GOT3 (cell line): ENCODE measurements at places on chromosomes 13 and 19.

- no peak for DNase-seq
These were observed 135.0 kb downstream of the DLEU7 start for GRCh38 chr13:50708461-50708860.

DNA sequence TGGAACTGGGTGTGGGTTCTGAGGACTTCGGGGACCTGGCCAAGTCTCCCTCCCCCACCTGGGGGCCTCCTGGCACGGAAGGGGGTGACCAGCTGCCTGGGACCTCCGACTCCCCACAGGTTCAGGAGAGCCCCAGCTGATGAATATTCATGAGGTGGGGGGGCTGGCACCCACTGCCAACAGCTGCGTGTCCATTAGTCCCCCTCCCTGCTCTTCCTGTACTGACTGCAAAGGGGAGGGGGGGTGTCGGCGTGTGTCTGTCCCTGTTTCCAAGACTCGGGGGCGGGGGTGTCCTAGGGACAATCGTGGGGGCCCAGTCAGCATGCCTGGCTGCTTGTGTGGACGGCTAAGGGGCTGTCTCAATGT is 10.6 kb upstream of the NFIX start:
- DNase-seq = no peak

DNA sequence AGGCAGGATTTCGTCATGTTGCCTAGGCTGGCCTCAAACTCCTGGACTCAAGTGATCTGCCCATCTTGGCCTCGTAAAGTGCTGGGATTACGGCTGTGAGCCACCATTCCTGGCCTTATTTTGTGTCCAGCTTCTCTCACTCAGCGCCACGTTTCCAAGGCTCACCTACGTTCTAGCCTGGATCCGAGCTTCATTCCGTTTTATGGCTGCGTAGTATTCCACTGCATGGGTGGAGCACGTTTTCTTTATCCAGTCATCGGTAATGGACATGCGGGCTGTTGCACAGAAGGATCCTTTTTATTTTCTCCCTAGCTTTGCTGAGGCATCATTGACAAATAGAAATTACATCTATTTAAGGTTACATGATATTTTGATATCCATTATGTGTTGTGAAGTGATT is 16.6 kb downstream of the ADGRL1 start:
- no peak for DNase-seq

GRCh38 chr13:68588623-68589022 is 1358.5 kb upstream of the PCDH9 start:
- no peak for DNase-seq

- no peak for DNase-seq
These were observed 7.0 kb downstream of the CALM3 start for GRCh38 chr19:46608178-46608577.

- DNase-seq = no peak
These were observed 954 bp upstream of the STK24 start for GRCh38 chr13:98577836-98578285.

DNA sequence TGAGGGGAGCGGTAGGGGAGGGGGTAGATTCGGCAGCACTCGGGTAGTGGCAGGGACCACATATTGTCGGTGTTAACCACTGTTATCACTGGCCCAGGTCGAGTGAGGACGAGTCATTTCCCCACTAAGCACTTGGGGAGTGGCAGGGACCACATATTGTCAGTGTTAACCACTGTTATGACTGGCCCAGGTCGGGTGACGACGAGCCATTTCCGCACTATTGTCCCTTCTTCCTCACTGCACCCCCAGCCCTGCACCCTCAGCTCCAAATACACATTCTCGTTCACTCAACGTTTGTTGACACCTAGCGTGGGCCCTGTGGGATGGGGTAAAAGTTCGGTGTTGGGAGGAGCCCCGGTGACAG is 467 bp upstream of the CLN5 start:
- no peak for DNase-seq

- DNase-seq = no peak
These were observed 759.5 kb downstream of the UQCRFS1 start for GRCh38 chr19:28453420-28453819.

- no peak for DNase-seq
These were observed 82.7 kb downstream of the DLEU7 start for GRCh38 chr13:50760751-50761150.

- DNase-seq = no peak
These were observed 344.1 kb downstream of the RFC3 start for GRCh38 chr13:34161931-34162543.

DNA sequence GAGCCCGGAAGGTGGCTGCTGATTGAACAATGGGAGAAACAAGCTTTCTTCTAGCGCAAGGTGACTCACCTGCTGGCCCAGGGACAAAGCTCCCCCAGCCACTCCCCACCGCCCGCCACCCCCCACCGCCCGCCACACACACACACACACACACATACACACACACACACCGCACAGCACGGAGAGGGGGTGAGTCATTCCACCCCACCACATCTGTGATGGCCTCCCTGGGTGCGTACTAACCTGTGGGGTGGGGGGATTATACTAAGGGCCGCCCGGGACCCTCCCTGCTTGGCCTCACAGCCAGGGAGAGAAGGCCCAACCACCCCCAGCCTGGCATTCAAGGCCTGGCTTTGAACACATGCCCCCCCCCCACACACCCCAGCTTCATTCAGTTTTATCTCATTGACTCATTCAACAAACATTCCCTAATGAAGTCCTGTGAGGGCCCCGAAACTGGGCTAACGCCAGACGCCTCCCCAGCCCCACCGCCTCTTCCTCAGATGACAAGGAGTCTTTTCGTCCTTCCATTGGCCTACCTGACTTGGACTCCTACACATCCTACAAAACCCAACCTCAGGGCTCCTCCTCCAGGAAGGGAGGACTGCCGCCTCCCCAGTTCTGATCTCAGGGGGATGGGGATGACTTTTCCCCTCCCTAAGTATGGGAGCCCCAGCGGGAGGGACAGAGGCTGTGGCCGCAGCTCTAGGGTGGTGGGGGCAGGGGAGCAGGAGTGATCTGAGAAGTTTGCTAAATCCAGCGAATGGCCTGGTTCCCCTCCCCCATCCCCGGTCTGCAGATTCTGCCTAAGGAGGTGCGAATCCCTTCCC is 5.8 kb upstream of the ONECUT3 start:
- no peak for DNase-seq

DNA sequence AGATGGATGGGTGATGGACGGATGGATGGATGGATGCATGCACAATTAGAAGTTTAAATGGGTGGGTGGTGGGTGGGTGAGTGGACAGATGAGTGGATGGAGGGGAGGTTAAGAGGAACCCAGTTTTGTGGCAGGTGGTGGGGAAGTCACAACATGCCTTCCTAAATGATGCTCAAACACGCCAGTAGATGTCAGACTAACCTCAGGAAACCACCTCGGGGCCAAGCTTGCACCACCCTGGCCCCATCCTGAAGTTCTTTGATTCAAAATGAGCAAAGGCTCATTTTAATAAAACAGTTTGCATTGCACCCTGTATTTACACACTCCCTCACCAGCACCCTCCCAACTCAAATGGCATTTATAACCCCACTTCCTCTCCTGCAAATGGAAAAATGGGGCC is 91.4 kb upstream of the CACNA1A start:
- no peak for DNase-seq

DNA sequence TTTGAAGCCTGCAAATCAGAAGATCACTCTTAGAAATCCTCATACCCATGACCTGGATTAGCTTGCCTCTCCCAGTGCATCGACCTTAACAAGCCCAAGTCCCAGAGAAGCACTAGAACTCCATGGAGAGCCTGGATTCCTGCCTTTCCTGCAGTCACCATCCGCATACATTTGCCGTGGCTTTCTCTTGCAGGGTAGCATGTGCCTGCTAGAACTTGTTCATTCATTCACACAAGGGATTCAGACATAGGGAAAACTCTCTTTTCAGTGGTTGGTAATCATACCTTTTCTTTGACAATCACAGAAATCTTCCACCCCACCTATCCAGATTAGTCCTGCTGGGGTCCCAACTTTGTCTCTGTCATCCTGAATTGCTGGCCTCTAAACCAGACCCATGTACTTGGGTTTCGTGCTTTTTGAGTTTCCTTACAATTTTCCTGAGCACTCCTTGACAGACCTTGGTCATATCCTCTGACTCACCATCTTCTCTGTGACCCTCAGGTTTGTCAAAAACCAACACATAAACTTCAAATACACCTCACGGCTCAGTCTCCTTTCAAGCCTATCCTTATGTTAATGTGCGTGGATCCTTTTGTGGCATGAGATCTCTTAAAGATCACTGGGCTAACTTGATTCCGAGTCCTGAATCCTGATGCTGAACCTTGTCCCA is 355.0 kb downstream of the MYO16 start:
- no peak for DNase-seq

GRCh38 chr13:94300401-94300800 is 179.1 kb downstream of the DCT start:
- no peak for DNase-seq

DNA sequence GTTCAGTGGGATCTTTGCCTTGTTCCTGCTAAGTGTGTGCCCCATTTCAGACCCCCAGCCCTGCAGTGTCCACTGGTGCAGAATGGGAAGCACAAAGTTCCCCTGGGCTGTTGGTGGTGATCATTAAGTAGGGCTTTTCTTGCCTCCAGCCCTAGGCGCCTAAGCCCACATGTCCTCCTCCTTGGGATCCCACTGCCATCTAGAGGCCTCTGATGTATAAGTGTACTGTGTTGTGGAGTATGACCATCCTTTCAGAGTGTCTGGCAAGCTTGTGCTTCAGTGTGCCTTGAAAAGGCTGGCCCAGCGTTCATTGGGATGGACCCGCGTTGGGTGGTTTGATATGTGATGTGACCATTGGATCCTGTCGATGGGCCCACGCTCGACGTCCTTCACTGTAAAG is 71.2 kb downstream of the WASF3 start:
- DNase-seq = no peak

GRCh38 chr19:11507370-11508078 is 1.9 kb upstream of the ZNF653 start:
- no peak for DNase-seq

- no peak for DNase-seq
These were observed 37.4 kb upstream of the C13orf46 start for GRCh38 chr13:114011226-114011625.
